Stimulated activated CD4-positive, alpha-beta T cell treated with anti-CD3 and anti-CD28 coated beads, Interleukin-2, amount 100 ng/mL, for 24 hours (primary cell): ENCODE measurements at places on chromosomes 7 and 10.

- no peak for DNase-seq
Observed at GRCh38 chr10:94645285-94645684, 38.2 kb upstream of the CYP2C18 start.

- DNase-seq = no peak
Observed at GRCh38 chr10:102396317-102396650, 779 bp downstream of the NFKB2 start.

GRCh38 chr7:152868122-152869040, 108.8 kb downstream of the ACTR3B start:
- DNase-seq = no peak

- DNase-seq = no peak
Observed at GRCh38 chr10:10626734-10627133, 390.9 kb upstream of the CELF2 start.
